Caki2 (cell line): ENCODE measurements at places on chromosomes 2 and 18.
A peak's percentile ranks its signal among the peaks of the same experiment; 100 is the strongest.

DNA sequence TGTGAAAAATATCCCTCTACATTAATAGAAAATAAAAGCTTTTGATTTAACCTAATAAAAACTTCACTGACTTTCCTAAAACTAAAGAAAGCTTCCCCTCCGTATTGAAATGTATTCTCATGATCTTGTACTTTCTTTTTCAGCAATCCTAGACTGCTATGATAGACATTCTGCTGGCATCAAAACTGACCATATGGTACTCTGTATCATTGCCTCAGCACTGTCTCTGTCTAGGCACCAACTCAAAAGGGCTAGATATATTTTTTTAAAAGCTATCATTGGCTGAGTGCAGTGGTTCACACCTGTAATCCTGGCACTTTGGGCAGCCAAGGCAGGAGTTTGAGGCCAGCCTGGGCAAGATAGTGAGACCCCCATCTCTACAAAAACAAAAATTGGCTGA is 32.9 kb downstream of the CDKL4 start:
- no peak for DNase-seq

DNA sequence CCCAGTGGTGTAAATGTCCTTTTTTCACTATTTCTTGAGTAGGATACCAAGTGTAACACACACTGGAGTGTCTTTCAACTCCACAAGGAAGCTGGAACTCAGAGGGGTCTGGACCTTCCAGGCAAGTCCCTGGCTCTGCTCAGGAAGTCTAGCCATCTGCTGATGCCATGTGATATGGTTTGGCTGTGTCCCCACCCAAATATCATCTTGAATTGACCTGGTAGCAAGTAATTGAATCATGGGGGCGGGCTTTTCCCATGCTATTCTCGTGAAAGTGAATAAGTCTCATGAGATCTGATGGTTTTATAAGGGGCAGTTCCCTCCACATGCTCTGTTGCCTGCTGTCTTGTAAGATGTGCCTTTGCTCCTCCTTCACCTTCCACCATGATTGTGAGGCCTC is 99.4 kb upstream of the CDC42EP3 start:
- no peak for DNase-seq

DNA sequence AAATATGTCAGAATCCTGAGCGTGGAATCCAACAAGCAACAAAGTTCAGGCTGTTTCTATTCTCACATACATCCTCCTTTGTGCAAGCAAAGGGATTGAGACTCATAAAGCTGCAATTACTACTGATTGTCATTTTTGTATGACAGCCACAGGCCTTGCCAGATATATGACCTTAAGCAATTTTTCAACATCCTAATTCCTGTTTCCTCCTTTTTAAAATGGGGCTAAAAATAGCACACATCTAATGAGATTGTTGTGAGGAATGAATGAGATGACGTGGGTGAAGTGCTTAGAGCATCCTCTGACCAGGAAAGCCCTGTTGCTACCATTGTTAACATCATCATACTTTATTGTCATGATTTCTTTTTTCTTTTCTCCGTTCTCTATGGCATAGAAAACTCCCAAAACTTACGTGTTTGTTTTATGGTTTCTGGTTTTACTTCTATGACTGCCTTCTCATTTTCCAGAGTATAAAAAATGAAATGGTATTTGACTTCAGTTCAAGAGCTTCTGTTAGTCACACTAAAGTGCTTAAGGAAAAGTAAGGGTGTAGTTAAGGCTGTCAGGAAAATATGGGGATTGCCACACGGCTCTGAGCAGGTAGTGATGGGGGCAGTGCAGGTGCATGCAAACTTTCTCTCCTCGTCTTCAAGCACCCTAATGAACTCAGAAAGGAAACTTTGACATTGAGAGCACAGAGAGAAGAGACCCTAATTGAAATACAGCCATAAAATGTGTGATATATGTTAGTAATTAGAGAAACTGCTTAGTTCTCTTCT is 590.6 kb upstream of the NETO1 start:
- no peak for DNase-seq

DNA sequence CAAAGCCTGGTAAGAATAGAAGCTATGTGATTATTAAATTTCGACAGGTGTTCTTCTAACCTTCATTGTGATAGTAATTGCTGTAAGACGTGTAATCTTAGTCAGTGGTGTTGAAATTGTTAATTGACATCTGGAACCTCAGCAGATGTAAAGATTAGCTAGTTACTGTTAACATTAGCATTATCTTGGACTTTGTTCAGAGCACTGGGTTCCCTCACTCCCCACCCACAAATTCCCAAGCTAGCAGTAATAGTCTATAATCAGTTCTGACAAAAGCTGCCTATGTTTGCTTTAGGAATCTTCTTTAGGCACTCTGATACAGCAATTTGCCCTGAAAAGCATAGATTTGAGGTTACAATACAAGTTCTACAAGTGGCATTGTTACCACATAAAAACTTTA is 233.7 kb downstream of the EN1 start:
- DNase-seq, result no peak

- DNase-seq, result peak; percentile 37
Measured at GRCh38 chr18:46632401-46633071, 24.5 kb downstream of the LOXHD1 start.

DNA sequence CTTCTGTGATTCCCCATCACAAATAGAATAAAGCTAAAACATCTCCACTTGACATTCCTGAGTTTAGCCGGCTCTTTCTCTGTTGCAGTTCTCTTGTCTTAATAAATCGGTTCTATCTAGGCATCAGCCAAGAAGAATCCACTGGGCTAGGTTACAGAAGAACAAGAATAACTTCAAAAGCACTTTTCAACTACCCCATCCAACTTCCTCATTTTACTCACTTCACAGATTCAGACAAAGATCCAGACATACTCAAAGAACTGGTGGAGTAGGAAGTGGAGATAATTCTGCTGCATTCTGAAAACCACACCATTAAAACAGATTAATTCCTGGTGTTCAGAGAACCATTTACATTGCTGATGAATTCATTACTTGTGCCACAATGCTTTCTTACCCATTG is 9.6 kb upstream of the ALPK2 start:
- DNase-seq, result no peak

GRCh38 chr2:203713381-203713780 is 6.9 kb downstream of the CD28 start:
- DNase-seq, result no peak

DNA sequence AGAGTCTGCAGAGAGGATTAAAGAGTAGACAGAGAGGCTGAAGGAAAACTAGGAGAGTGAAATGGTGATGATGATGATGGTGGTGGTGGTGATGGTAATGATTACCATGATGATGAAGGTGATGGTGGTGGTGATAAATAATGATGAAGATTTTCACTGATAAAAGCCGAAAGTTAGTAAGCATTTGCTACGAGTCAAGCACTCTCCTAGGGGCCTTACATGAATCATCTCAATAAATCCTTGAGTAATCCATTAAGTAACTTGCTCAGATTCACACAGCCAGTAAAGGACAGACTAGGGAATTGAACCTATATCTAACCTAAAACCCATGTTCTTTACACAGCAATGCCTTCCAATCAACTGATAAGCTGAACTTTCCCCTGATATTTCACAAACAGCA is 106.7 kb upstream of the PGAP1 start:
- DNase-seq, result no peak

DNA sequence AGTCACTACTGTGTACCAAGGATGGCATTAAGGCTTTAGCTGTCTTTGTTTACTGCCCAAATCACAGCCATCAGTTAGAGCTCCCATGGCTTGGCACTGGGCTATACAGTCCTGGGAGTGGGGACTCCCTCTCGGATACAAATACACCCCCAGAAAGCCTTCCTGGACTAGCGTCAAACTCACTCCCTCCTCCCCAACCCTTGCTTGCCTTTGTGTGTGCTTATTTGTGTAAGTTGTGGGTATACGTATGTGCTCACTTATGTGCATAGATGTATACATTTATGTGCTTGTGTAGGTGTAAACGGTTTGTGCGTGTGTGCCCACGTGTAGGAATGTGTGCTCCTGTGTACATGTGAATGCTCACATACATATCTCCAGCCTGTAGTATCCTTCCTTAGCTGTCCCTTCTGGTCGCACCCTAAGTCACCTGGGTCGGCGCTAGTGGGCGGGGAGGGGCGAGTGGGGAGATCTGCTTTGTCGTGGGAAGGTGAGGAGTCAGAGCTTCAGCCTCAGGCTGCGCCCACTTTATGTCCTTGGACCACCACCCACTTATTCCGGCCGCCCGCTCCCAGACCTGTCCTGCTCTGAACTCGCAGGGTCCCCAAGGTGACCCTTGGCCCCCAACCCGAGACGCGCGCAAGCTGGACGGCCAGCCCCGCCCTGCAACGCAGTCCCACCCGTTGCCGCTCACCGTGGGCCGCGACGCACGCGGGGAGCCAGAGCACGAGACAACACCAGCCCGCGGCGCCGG is 461 bp downstream of the PRADC1 start:
- no peak for DNase-seq

DNA sequence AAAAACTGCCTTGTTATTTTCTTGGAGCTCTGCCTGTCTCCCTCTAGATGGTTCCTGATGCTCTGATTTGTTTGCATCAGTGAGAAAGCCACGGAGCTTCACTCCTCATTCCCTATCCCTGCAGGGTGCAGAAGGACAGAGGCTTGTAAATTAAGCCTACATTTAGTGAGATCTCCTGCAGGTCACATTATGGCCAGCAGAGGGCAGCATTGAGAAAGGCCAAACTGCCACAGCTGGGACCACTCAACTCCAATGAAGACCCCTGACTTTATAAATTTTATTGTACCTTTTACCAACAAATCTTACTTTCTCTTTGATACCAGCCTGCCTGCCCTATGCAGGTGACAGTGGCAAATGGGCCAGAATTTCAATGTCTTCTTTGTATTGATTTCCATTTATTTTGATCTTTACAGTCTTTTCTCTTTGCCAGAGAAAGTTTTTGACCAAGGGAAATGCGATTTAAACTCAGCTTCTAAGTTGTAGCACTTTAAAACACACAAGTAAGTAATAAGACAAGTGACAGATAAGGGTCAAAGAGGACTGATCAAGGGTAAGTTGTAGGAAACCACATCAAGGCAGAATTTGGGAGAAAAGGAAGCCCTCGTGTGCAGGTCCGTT is 1029.1 kb upstream of the KLHL29 start:
- DNase-seq, result peak; percentile 26

DNA sequence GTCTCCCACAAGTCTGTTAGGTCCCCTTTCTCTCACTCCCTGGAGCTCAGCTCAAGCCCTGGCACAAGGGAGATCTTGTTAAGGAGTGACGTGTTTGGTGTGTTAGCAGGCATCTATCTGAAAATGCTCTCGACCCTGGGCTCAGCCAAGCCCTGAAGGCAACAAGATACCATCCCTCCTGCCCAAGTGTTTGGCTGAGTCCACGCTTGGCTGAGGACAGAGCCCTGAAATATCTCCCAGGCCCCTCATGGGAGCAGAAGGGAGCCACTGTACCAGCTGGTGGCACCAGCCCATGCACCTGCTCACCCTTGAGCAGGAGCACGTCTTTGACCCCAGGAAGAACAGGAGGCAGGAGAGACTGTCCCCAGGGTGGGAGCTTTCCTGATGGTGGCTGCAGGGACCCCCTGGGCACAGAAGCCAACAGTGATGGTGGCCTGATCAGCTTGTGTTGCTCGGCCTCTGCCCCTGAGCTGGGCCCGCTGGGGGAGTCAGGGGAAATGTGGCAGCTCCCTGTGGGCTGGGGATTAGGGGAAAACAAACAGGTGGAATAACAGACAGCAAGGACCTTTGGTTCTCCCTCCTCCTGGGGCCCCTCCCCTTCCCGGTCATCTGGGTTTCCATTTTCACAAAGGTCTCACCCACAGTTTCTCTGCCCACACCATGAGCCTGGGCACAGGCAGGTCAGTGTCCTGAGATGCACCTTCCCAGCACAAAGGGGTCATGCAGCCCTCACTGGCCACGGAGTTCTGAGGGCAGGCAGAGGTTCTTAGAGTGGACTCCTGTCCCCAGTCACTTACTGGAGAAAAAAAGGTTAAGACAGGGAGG is 91.6 kb downstream of the RHOB start:
- DNase-seq, result no peak

- DNase-seq, result no peak
Measured at GRCh38 chr2:216030216-216030615, 16.9 kb upstream of the MREG start.

DNA sequence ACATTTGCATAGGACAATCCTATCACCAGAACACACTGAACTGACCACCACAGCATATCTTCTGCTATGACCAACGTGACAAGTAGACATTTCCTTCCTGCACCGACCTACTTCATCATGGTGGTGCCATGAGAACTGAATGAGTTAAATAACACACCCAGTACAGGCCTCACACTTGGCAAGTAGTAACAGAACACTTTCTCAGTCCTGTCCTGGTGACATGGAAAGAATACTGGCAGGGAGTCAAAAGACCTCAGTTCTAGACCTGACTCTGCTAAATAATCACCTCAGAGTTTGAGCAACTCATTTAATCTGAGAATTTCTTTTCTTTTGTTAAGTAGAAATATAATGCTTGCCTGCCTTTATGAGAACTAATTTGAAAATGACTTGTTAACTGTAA is 186.3 kb upstream of the SMAD7 start:
- DNase-seq, result no peak

DNA sequence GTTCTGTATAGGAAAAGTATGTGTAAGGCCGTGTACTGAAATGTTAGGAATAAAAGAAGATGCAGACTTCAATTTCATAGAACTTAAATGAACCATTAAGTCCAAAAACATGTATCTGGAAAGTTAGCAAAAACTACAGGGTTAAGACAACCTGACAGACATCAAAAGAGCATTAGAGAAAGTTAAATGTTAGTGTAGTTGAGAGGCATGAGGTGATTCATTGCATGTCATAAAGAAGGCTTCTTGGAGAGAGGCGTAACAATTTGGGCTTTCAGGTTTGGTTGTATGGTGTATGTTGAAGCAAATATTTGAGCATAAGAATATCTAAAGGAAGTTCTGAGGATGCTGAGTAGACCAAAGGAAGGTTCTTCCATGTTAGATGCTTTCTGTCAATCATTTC is 6.3 kb downstream of the EPC2 start:
- no peak for DNase-seq

DNA sequence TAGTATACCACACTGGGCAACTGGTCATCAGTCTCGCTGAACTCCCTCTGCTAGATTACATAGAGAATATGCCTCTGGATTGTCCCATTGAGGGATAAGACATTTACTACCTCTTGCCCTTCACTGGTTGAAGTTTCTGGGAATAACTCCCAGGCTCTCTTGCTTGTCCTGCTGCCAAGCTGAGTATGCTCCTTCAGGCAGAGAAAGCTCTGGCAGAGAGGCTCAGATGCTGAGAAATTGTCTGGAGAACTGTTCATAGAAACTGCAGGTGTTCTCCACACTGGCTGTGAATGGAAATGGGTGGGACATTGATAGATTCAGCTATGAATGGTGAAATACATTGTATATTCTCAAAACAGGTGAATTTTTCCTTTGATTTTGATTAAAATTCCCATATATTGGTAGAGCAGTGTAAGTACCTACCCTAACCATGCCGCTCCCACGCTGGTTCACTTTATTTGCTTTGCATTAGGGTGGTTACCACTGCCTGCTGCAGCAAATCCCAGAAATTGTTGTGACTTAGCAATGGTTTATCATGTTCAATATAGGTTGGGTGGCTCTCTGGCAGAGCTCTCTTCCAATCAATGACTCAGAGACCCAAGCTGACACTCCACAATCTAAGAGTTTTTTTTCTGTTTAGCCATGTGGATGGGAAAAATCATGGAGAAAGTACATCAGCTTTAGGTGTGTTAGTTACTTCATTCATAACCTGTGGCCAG is 36.7 kb downstream of the FAM117B start:
- DNase-seq, result no peak

GRCh38 chr2:233912691-233913423 is 4.3 kb upstream of the TRPM8 start:
- DNase-seq, result peak; percentile 14
